ENCODE measurements at places on chromosomes 2 and 18.

GRCh38 chr2:236627841-236628240, 58.2 kb downstream of the ACKR3 start:
- no peak for DNase-seq

DNA sequence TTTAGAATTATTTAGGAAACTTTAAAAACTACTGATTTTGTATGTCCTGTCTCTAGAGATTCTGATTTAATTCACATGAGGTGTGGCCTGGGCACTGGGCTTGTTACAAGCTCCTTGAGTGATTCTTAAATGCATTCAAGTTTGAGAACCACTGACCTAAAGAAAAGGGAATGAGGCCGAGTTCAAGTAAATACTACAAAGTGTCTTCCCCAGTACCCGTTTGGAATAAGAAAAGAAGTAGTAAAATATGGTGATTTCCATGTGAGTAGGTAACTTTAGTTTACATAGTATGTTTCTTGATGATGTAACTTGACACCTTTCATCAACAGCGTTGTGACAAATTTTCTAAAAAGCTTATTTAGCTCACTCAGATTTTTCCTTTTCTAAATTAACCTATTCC, 1022.9 kb upstream of the NRXN1 start:
- no peak for DNase-seq

DNA sequence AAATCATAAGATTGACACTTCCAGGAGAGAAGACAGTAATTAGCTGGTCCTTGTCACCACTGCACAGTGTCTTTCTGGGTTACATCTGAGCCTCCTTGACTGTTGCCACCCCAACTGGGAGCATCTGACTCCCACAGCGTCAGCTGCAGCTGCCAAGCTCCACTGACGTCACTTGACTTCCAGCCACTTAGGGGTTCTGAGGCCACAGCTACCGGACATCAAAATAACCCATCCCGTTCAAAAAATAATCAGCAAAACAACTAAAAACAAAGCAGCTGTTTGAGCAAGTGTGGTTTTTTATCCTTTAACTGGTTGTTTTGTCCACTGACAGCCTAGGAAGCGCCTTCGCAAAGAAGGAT, 206.5 kb upstream of the AGAP1 start:
- DNase-seq = no peak

DNA sequence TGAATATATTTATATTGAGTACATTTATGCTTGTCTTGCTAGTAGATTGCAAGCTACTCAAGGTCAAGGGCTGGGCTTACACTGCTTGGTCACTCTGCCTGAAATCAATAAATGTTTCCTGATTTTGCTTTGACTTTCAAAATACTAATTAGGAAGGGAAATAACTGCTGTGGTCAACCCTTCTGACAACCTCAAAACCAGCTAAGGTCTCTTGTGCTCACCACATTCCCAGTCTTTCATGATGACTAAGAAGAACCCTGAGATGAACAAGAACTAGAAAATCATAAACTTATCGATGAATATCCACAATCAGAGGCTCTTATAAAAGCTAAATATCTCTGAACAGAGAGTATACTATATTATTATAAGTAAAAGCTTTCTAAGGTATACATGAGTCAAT, 33.3 kb downstream of the ABCB11 start:
- no peak for DNase-seq

Measured in fibroblast of the conjunctiva (primary cell).